ENCODE measurements at places on chromosomes 2 and 18.

DNA sequence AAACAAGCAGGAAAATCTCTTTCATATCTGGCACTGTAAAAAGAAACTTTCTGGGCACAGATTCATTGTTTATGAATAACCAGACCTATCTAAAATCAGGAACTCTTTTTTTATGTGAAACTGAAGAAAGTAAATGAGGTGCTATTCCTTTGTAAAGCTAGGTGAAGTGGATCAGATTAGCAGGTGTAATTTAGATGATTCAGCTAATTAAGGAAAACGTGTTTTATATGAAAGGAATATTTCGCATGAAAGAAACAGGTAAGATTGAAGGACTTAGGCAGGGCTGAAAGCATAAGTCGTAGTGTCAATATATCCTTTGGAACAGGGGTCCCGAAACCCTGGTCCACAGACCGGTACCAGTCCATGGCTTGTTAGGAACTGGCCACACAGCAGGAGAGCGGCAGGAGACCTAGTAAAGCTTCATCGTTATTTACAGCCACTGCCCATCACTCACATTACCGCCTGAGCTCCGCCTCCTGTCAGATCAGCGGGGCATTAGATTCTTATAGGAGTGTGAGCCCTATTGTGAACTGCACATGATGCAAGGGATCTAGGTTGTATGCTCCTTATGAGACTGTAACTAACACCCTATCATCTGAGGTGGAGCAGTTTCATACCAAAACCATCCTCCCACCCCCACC lies 20.3 kb upstream of the XIRP2 start:
- no peak for DNase-seq

- DNase-seq = no peak
Observed at GRCh38 chr2:12930391-12930790, 213.7 kb downstream of the TRIB2 start.

DNA sequence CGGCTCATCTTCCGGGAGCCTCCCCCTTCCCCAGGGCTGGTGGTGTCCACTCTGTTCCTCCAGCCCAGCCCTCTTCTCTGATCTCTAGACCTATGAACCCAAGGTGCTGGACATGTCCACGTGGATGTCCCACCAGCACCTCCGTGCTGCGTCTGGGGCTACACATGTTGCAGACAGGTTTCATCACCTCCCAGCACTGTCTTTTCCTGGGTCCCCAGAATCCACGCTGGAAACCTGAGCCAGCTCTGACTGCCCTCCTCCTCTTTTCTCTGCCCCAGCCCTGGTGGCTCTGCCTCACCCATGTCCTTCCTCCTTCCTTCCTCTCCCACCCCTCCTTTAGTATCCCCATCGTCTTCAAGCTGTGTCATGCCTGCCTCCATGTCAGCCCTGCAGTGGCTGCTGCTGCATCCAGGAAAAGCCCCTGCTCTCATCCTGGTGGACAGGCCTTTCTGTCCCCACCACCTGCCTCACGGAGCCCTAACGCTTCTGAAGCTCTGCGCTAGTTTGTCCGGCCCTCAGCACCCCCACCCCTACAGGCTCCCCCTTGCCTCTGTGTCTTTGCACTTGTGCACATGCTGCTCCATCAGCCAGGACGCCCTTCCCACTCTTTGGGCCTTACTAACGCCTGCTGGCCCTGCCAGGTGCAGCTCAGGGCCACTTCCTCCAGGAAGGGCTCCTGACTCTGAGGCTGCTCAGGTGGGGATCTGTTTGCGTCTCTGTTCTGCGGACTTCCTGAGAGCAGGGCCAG lies 105.9 kb downstream of the DYSF start:
- no peak for DNase-seq

DNA sequence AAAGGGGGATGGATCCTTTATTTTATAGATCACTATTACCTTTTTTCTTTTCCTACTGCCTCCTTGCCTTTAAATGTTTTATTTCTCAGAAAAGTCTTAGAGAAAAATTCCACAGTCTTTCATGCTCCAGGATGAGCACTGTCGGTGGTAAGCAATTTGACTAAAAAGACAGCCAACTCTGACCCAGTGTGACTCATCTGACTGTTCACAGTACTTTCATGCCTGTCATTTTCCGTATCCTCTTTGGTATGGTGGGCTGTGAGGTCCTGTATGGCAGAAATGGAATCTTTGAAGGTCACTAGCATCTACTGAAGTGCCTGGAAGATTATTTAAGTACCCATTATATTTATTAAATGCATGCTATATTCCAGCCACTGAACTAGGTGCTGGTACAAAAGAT lies 2.1 kb upstream of the RFTN2 start:
- no peak for DNase-seq

GRCh38 chr2:216992056-216992675 lies 132.3 kb upstream of the TNP1 start:
- no peak for DNase-seq

DNA sequence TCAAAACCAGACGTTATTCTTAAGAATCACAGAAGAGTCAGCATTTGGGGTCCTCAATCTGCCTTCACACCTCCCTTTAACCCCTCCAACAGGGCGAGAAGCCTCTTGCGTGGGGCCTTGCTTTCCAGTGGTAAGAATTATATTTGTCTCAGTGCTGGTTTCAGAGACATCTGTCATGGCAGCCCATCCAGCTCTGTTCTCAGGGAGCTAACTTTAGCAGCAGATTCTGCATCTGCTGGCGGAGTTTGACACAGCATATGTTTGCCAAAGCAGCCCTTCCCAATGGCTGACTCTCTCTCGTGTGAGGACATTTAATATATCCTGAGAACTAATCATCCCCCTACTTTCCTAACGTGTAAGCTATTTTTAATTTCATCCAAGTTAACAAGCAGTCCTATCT lies 91.5 kb upstream of the BCL11A start:
- DNase-seq = no peak

- no peak for DNase-seq
Observed at GRCh38 chr2:43005975-43006833, 213.8 kb upstream of the HAAO start.

DNA sequence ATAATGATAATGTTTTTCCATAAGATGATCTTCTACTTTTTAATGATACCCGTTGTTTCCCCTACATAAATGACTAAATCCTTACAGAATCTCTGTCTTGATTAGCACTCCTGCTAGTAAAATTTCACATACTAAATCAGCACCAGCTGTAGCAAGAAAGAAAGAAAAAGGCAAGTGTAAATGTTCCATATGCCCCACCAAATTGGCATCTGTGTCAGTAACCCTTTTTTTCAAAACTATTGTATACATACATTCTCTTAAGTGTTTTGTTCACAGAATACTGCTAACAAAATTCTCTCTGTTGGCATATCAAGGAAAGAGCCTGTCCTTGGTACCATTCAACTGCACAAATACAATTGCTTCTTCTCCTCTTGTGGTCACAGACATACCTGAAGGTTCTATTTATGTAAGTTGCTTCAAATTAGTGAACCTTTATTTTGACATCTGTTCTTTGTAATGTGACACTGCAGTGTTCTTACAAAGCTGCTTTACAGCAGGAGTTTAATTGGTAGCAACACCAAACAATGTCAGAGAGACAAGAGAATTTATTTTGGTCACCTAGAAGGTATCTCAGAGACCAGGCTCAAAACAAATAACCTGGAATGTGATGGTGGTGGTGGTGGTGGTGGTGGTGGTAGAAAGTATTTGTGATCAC lies 641.9 kb downstream of the ZEB2 start:
- DNase-seq = no peak

DNA sequence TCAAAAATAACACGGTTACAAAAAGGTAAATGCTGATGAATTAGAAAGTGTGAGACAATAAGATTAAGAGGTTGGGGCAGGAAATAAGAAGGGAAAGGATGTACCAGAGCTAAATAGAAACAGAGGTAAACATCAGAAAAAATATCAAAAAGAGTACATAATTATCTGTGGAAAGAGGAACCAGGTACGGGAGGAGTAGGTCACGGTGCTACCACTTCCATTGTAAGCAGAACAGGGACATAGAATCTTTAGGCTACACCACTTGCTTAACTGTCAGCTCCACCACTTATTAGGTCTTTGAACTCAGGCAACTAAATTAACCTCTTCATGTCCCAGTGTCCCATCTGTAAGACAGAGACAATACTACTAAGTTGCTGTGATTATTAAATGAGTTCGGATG lies 350.3 kb downstream of the LRATD1 start:
- DNase-seq = no peak

- DNase-seq = no peak
Observed at GRCh38 chr2:175399326-175399725, 217.8 kb upstream of the ATP5MC3 start.

DNA sequence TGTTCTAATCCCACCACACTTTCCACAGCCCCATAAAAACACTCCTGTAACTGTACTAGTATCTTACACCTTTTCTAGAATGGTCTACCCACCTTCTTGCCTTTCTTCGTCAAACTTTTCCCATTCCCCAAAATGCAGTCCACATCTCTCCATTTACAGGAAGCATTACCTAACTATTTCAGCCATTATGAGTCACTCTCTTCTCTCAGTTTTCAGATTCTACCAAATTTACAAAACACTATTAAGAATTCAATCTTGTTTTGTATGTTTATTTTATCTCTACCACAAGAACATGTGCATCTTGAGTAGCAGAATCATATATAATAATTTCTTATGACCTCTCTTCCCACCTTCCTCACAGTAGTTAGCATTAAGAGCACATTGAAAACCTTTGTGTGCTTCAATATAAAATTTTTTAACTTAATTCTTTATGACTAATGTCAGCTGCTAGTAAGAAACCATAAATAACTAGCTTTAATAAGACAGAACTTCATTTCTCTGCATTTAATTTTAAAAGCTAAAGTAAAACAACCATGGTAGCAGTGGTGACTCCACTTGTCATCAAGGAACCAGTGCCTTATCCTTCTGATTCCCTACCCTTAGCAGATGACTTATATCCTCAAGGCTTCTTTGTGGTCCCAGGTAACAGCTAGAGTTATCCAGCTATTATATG lies 56.6 kb upstream of the MAP2 start:
- no peak for DNase-seq

- no peak for DNase-seq
Observed at GRCh38 chr2:207706936-207707860, 4.2 kb upstream of the CCNYL1 start.

- no peak for DNase-seq
Observed at GRCh38 chr2:29074411-29074810, at the start of gene PCARE. TSS of gene PCARE (minus strand) at chr2:29074523. CDS start at chr2:29074261, 262 bp downstream.

DNA sequence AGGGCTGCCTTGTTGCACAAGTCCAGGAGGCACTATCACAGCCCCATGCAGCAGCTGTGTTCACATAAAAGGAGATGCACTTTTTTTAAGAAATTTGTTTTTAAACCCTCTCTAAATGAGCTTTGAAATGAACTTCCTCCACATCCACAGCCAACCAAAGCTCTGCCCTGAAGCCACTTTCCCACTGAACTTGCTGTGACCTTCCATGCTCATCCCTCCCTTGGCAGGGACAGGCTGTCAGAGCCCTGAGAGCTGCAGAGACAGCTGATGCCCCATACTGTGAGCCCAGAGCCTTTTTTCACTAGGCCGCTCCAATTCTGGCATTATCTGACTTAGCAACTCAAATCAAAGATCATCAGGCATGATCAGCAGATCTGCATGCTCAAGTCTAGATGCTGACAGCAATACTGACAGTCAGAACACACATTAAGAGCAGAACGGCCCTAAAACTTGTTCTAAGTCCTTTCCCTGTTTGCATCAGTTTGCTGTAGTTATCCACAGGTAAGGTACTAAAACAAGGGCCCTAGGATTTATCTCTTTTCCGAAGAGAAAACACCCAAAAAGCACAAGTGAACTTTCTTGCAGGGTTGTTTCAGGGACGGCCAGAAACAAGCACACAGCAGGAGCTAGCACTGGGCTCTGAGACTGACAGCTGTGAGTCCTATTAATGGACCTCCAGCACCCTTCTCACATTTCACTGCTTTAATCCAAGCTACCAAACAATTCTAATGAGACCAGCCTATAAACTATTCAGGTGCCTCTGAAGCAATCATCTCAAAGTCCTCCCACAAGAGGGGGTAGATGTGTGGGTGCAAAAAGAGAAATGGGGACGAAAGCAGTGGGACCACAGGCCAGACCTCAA lies 34.9 kb downstream of the RNU4ATAC start:
- DNase-seq = no peak

GRCh38 chr18:74146756-74147155 lies 878 bp downstream of the FBXO15 start:
- no peak for DNase-seq

- DNase-seq = no peak
Observed at GRCh38 chr18:48740068-48740440, 201.2 kb downstream of the CTIF start.

DNA sequence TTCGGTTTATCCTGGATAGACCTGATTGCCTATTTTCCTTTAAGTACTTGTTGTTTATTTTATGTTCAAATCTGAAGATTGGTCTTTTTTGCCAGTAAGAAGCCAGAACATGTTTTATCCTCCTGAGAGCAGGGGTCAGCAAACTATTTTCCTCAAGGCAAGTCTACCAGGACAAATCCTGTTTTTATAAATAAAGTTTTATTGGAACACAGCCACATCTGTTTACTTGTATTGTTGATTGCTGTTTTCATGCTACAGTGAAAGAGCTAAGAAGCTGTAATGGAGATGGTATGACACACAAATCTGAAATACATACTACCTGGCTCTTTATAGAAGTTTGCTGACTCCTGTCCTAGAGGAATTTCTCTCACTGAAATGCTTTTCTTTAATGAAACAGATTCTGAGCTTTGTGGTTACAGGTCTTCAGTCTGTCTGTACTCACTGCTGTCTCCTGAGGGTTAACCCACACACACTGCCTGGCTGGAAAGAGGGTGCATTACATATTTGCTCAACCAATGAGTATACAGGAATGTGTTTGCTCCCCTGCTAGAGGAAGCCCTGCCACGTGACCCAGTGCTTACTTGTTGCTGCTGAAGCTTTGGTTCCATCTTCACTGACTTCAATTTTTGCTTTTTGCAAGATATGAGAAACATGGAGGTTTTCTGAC lies 22.6 kb downstream of the MRPL44 start:
- DNase-seq = no peak
